Stimulated activated CD8-positive, alpha-beta memory T cell treated with anti-CD3 and anti-CD28 coated beads, Interleukin-7, amount 100 ng/mL, for 1 hour (primary cell): ENCODE measurements at places on chromosomes 1 and 21.

DNA sequence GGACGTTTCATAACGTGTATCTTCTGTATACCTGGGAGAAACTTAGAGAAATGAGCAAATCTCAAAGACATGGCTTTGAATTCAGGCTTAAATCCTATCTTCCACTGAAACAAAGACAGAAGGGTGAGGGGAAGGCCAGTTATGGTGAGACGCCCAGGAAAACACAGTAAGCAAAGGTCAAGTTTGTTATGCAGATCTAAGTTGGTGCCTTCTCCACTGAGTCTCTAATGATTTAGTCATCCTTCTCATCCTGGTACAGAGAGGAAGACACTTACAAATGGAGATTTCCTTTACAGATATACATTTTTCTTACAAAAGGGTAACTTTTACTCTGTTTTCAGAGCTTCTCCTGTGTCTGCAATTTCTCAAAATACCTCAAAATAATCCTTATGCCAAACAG is 64.4 kb downstream of the MAP3K7CL start:
- DNase-seq, result no peak

DNA sequence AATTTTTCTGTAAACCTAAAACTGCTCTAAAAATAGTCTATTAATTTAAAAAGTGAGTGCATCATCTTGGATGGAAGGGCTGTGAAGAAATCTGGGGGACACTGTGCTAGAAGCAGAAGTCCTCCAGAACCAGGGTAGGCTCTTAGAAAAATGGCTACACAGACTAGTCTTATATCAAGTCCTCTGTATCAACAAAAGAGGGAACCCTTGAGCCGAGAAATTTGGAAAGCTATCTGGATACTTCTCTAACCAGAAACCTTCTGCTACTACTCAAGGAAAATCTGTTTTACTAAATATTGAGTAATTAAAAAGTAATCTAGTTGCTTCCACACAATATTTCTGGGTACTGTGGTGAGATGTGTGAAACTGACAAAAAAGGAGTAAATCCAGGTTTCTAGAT is 92.1 kb downstream of the WDR3 start:
- DNase-seq, result no peak

DNA sequence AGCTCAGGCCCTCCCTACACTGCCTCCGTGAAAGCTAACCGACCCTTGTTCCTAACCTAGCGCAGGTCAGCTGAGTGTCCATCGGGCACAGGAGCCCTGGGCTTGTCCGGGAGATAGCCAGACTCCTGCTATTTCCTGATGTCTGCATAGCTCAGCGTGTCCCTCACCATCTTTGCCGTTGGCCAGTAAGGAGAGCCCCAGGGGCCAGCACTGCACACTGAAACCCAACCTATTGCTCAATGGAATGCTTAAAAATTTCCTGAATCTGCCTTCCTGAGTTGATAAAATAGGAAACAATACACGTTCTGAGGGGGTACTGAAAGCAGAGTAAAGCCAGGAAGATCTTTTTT is 2.2 kb downstream of the RUNX1 start:
- no peak for DNase-seq

DNA sequence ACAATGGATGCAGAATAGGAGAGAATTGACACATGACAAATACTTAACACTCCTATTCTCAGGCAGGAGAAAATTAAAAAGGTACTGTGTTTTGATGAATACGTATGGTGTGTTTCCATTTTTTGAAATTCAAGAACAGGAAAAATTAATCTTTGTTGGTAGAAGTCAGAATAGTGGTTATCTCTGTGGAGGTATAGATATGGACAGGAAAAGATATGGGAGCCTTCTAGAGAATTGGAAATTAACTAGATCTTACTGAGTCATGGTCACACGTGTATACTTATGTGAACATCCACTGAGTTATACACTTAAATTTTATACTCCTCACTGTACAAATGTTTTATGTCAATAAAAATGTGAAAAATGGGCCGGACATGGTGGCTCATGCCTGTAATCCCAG is 9.9 kb upstream of the TUT4 start:
- no peak for DNase-seq

DNA sequence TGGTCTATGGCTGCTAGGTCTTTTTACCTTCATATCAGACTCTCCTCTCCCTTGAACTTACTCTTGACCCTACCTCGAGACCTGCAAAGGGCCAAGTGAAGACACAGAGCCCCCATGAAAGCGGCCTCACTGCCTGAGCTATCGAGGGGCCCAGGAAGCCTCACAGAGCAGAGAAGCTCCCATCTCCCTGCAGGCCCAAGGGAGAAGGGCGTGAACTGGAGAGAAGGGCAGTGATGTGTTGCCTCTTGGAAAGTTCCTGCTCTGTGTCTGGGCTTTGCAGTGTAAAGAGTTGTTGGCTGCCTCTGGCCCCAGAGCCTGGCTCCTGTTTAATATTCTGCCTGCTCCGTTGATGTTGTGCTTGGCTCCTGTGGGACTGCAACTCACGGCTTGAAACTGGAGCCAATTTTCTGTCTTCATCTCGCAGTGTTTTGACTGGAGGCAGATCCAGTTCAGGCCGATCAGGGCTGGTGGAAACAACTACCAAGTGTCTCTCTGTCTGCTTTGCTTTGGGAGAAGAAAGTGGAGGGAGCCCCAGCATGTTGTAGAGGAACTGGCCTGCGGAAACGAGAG is 4.3 kb downstream of the SERTAD4 start:
- DNase-seq, result no peak
